ENCODE measurements at places on chromosomes 13 and 19.

GRCh38 chr13:102190930-102191329, 210.9 kb downstream of the FGF14 start:
- no peak for DNase-seq

DNA sequence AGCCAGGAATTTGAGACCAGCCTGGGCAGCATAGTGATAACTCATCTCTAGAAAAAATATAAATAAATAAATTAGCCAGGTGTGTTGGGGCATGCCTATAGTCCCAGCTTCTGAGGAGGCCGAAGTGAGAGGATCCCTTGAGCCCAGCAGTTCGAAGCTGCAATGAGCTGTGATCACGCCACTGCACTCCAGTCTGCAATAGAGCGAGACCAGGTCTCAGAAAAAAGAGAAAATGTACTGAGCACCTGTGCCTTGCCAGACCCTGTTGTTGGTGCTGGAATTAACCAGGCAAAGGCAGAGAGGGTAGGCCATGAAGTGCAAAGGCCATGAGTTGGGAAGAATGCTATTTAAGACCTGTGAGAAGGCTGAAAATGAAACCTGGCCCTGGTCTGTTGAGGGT, 2.7 kb downstream of the CYTH2 start:
- DNase-seq, result no peak

DNA sequence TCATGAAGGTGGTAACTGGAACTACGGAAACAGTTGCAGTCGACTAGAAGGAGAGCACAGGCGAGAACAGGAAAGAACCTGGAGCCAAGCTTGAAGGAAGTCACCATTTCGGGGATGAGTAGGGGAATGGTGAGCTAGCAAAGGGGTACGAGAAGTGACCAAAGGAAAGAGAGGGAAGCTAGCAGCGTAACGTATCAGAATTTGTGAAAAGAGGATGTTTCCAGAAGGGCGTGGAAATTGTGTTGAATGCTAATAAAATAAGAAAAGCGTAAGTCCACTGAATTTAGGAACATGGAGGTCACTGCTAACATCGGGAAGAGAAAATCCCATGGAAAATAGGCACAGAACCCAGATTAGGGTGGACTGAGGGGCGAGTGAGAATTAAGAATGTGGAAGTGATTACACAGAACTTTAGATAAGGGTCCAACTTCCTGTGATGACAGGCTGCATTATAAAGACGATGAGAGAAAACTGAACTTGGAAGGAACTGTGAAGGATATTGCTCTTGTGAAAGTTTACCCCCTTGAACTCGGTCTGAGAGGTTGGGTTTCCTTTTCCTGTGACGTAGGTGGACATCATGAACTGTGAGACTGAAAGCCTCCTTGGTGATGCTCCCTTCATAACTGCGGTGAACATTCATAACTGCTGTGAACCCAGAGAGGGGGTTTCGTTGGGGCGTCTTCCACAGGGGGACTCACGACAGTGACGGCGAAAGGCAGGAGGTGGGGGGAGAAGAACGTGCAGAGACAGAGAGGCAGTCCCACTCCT, 2.0 kb upstream of the FFAR2 start:
- DNase-seq, result no peak

GRCh38 chr13:44237276-44237767, 136.3 kb upstream of the SERP2 start:
- DNase-seq, result peak; percentile 93

DNA sequence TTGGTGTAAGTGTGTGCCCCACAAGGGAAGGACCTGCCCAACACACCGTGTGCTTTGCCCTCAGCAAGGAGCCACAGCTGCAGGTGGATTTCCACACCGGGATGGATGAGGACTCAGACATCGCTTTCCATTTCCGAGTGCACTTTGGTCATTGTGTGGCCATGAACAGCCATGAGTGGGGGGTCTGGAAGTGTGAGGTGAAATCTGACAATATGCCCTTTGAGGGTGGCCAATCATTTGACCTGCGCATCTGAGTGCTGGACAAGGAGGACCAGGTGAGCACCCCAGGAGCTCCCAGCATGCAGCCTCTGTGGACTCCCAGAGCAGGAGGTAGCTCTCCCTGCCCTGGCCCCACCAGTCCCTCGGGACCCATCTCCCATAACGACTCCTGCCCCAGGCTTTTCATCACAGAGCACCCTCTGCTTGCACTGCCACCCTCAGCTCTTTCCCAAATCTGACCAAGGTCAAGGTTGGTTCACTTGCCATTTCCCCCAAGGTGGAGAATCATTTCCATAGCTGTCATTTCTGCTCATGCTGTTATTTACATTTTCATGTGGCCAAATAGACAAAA, 13.2 kb upstream of the EID2 start:
- DNase-seq, result no peak

DNA sequence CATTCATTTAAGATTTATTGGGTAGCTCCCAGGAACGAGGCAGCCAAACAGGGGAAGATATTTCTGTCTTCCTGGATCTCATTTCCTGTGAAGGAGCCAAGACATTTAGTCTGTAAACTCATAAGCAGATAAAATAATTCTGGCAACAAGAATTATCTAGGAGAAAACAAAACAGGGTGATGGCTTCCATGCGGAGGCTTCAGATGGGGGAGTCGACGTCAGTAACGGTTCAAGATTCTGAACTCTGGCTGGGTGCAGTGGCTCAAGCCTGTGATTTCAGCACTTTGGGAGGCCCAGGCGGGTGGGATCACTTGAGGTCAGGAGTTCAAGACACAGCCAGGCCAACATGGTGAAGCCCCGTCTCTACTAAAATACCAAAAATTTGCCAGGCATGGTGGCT, 1.3 kb downstream of the GNA15 start:
- DNase-seq, result no peak

DNA sequence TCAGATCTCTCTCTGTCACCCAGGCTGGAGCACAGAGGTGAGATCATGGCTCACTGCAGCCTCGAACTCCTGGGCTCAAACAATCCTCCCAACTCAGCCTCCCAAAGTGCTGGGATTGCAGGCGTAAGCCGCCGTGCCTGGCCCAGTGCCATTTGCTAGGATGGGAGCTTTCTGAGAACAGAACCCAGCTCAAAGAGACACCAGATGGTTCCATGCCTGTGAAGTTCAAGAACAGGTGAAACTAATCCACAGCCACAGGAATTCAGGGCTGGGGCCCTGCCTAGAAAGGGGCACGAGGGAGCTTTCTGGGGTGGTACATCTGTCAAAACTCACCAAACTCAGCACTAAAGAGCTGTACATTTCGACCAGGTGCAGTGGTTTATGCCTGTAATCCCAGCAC, 4.2 kb downstream of the SLC7A9 start:
- no peak for DNase-seq

DNA sequence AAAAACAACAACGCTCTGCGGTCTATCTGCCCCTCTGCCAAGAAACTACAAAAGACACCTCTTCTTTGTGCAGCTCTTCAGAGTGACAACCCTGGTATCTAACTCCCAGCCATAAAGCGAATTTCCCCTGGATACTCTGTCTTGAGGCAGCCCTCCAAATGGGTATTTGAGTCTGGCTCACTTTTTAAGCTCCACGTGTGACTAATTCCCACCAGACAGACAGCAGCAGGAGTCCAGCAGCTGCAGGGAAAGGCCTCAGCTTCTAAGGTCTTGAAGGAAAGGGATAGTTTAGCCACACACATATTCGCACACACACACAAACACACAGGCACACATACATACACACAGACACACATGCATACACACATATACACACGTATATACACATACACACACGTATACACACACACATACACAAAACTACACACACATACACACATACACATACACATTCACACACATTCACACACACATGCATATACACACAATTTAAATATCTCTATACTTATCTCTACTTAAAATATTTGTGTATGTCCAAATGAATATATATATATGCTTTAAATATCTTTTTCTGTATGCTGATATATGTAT, 188.8 kb downstream of the TSHZ3 start:
- peak; percentile 32 for DNase-seq

DNA sequence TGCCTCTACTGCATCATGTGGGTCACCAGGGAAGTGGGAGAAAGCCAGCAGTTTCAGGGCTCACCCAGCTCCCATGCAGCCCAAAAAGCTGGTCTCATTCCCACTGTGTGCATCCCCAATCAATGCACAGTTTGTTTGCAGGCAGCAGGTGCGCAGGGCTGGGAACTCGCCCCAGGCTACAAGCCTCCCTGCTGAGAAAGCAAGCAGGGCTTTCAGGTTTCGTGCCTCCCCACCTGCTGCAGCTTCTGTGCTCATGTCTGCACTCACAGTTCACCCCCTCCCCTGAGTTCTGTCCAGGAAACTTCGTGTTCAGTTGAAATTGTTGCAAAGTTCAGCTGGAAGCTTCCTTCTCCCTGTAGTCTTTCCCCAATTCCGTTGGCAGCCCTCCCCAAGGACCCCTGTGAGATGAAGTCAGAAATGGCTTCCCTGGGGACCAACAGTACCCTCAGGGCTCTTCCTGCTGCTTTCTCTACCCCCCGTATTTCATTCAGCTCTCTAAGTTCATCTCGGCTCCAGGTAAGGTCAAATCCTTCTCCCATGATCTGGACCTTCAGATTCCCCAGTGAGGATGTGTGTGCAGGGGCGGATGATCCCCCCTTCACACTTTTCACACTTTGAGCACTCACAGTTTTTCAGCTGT, 10.3 kb upstream of the KLK3 start:
- no peak for DNase-seq

GRCh38 chr19:50565984-50566903, 2.0 kb downstream of the LRRC4B start:
- DNase-seq, result no peak
